ENCODE measurements at places on chromosomes 1 and 21.

GRCh38 chr21:15441992-15442391 is 287.8 kb upstream of the USP25 start:
- DNase-seq: no peak

- no peak for DNase-seq
These were observed 14.7 kb downstream of the XPR1 start for GRCh38 chr1:180646547-180646946.

DNA sequence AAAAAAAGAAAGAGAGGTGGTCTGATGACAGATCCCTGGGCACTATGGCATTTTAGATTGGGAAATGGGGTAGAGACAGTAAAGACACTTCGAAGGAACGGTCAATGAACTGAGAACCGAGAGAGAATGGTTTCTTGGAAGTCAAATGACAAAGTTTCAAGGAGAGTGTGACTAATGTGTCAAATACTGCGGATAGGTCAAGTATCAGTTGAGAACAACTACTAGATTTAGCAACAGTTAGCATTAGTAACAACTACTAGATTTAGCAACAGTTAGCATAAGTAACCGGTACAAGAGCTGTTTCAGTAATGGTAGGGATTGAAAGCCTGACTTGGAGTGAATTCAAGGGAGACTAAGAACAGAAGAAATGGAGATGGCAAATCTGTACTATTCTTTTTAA is 35.0 kb downstream of the UROD start:
- no peak for DNase-seq

DNA sequence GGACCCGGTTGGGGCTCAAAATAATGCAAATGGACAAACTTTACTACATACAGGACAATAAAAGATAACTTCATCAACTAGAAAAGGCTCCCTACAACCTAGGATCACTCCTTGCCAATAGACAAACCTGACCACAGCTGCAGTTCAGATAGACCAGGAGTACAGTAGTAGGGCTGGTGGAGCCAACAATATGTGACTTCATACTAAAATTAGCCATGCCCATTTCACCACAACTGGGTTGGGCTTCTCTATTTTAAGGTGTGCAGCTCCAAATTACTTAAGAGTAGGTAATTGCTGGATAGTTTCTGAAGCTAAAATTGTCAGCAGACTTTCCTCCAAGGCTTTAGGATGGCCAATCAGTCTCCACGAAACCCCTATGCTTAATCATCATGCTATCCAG is 3.9 kb downstream of the DENND1B start:
- DNase-seq: no peak

DNA sequence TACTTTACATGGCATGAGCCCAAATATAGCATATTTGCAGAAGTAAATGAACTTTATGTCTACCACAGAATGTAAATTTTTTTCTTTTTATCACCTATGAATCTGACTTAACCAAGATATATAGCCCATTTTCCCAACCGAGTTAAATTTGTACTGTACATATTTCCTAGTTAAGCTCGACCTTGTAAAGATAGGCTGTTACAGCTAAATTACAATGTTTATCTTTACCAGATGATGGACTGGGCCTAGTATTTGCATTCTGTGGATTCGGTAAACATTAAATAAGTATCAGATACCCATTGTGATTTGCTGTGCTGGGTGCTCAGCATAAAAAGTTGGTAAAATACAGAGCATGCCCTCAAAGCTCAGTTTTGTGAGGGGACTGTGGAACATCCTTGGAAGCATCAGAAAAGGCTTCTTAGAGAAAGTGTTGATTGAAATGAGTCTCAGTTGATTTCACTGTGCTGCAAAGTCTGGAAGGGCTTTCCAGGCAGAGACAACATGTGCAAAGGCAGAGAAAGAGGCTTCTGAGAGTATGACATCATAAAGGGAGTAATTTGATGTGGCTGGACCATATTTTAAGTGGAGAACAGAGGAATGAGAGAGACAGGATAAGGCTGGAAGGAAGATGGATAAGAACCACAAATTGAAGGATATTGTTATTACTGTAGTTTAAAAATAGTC is 27.4 kb downstream of the MORC3 start:
- DNase-seq: no peak

Measured in NCI-H82 (cell line).